Kidney (tissue), 22 donors: ENCODE measurements at places on chromosomes 6 and 20. TPM values are rescaled to one million over a fixed set of nuclear protein-coding genes. Genes with fewer than 3 reads are reported as not detected.

DNA sequence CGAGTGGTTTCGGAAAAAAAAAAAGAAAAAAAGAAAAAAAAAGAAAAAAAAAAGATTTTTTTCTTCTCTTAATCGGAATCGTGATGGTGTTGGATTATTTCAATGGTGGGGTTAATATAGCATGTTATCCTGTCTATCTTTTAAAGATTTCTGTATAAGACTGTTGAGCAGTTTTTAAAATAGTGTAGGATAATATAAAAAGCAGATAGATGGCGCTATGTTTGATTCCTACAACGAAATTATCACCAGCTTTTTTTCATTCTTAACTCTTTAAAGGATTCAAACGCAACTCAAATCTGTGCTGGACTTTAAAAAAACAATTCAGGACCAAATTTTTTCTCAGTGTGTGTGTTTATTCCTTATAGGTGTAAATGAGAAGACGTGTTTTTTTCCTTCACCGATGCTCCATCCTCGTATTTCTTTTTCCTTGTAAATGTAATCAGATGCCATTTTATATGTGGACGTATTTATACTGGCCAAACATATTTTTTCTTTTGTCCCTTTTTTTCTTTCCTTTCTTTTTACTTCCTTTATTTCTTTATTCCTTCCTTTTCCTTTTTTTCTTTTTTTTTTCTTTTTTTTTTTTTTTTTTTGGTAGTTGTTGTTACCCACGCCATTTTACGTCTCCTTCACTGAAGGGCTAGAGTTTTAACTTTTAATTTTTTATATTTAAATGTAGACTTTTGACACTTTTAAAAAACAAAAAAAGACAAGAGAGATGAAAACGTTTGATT lies 3.6 kb downstream of the SOX4 start:
- no peak for DNase-seq

GRCh38 chr20:4956200-4956810 lies 45.0 kb downstream of the SLC23A2 start:
- no peak for DNase-seq

DNA sequence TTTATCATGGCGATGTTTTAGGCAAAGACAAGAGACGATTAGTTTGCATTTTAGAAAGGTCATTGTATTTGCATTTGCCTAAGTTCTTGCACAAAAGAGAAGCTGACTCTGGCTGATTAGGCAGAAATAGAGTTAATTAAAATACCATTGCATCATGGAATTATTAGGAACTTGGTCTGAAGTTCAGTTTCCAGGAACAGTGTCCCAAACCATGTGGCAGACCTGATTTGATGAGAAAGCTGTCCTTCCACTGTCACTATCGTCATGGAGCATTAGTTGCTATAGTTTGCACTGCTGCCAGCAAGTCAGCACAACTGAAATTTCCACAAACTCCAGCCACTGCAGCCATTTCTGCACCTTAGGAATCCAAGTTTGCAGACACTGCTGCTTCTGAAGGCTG lies 24.3 kb upstream of the MCUR1 start:
- DNase-seq: no peak

Gene CRISP3
- not detected for total RNA-seq

- DNase-seq: no peak
These were observed 470.6 kb upstream of the ARID1B start for GRCh38 chr6:156306531-156306930.

DNA sequence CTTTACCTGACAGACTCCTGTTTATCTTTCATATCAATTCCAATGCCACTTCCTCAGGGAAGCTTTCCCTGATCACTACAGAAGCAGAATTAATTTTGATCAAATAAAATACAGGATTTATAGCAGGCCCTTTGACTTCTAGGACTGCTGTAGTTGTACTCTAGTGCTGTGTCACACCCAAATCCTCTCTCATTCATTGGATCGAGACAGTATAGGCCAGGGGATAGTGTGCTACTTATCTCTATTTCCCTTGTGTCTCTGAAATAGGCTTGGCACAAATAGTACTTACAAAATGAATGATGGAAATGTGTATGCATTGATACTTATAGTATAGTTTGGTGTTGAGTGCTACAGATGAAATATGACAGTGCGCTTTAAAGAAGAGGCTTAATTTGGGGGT lies 19.8 kb downstream of the RALY start:
- no peak for DNase-seq
